ENCODE measurements at places on chromosomes 6 and 20.

DNA sequence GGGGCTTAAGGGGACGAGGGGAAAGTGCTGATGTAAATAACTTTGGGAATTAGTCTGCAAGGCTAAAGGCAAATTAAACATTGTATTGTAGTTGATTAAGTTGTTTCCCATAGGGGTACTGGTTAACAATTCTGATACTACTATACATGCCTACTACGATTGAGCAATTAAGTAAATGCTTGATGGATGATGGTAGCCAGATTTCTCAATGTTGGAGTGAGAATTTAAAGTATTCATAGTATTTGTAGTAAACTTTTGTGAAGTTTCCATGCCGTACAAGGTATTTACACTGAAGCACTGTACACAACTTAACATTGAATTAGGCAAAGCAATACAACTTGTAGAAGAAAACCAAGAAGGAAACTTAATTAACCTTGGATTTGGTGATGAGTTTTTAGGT, 852.3 kb downstream of the QKI start:
- no peak for DNase-seq

GRCh38 chr20:49892817-49893216, 22.5 kb downstream of the SPATA2 start:
- no peak for DNase-seq

DNA sequence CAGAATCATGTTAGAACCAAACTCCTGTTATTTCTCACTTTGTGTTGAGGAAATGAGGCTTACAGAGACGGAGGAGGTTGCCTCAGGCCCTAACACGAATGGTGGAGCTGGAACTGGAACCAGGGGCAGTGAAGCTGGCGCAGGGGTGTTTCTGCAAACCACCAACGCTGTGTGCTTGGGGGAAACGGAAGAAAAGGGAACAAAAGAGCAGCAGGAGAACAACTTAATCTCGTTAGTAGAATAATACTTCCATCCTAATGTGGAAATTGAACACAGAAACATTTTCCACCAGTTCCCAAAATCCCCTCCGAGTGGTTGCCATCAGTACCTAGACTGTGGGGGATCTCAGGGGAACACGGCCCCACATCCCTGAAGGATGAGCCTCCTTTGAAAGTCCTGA, 103.4 kb upstream of the FRMD1 start:
- DNase-seq = no peak

DNA sequence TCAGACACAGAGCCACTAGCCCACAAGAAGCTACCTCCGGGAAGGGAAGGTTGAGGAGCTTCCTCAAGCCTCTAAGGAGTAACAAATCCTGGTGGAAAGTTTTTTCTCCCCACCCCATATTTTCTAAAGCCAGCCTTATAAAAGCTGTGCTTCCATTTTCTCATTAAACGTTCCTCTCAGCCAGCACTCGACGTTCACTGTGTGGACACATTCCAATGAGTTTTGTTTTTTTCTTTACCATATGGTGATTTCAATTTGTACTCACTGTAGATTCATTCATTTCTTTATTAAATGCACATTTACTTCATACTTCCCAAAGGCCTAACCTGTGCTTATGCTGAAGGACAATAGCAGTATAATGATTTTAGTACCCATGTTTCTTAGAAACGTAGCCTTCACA, 194.4 kb upstream of the FLRT3 start:
- DNase-seq = no peak

- no peak for DNase-seq
Observed at GRCh38 chr6:8335896-8336295, 99.4 kb downstream of the SLC35B3 start.

DNA sequence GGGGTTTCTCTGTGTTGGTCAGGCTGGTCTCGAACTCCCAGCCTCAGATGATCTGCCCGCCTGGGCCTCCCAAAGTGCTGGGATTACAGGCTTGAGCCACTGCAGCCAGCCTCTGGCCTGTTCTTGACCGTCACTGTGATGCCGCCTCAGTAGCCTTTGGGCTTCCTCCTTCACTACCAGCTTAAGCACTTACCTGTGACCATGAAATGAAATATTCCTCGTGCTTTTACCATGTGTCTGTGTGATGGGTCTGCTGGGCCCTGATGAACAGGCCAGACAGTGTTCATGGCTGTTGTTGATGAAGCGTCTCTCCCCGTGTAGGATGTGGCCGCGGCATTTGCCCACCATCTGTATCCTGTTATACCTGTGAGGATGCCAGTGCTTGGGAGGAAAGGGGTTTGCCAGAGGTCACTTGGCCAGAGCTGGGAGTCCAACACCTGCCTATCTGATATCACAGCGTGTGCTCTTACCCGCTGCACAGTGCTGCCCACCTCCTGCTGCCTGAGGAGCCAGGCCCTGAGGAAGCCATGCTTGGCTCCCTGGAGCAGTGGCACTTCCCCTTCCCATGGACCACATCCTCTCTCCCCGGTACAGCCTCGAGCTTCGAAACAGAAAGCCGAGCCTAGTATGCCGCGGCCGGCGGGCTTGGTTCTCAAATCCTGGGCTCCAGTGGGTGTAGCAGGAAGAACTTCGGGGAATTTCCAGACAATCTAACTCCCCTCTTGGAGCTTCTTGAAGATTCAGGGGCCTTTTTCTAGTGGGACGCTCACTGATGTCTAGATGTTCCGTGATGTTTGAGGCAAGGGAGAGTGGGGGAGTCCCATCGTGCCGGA, 167.9 kb downstream of the ZDHHC14 start:
- DNase-seq = no peak

DNA sequence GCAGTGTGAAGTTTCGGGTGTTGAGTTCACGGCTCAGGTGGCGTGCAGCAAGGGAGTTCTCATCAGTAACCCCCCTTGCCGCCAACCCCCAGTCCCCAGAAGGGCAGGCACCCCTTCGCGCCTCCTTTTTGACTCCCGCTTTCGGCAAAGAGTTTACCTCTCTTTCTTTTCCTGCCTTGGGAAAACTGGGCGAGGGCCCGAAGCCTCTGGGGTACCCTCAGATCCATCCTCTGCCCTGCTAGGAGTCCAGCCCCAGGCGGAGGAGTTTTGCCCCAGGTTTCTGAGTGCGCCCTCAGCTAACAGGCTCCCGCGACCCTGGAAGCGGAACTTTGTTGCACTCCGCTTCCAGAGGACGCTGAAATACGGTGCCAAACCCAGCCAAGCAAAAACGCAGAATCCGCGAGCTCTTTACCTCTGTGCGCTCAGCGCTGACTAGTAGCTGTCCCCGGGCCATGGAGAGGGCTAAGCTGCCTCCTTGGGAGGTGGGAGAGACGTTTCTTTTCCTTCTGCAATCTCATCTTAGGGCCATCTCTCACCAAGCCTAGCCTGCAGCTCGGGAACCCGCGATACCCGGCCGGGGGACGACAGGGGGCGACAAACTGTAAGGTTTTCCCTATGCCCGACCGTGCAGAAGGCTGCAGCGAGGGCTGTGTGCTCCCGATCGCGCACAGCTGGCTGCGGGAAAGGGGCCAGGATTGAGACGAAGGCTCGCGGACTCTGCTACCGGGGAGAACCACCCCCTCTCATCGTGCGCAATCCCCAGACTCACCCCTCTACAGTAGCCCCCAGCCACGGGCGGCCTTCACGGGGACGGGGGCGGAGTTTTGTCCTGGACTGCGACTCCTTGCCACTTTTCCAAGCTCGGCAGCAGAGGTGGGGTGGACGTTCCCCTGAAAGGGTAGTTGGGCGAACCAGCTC, 2.7 kb upstream of the PAX1 start:
- no peak for DNase-seq

DNA sequence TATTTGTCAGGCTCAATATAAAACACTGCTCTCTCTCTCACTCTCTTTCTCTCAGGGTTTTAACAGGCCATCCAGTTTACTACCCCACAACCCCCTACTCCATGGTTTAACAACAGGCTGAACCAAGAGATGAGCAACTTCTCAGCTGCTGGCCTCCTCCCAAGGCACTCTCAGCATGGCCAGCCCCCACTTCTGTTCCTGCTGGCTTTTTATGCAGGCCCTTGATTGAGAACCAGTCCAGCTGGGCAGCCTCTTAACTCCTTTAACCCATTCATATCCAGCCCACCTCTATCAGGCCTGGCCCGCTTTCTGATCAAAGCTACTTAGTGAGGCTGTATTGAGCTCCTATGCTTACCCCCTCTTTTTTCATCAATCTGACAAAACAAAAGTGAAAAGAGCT, 346.8 kb upstream of the POU3F2 start:
- DNase-seq = no peak

GRCh38 chr6:154164397-154164796, 125.4 kb downstream of the OPRM1 start:
- DNase-seq = no peak

GRCh38 chr6:158869826-158870648, 50.9 kb upstream of the EZR start:
- no peak for DNase-seq

GRCh38 chr6:37619641-37620040, 78.0 kb downstream of the MDGA1 start:
- no peak for DNase-seq

DNA sequence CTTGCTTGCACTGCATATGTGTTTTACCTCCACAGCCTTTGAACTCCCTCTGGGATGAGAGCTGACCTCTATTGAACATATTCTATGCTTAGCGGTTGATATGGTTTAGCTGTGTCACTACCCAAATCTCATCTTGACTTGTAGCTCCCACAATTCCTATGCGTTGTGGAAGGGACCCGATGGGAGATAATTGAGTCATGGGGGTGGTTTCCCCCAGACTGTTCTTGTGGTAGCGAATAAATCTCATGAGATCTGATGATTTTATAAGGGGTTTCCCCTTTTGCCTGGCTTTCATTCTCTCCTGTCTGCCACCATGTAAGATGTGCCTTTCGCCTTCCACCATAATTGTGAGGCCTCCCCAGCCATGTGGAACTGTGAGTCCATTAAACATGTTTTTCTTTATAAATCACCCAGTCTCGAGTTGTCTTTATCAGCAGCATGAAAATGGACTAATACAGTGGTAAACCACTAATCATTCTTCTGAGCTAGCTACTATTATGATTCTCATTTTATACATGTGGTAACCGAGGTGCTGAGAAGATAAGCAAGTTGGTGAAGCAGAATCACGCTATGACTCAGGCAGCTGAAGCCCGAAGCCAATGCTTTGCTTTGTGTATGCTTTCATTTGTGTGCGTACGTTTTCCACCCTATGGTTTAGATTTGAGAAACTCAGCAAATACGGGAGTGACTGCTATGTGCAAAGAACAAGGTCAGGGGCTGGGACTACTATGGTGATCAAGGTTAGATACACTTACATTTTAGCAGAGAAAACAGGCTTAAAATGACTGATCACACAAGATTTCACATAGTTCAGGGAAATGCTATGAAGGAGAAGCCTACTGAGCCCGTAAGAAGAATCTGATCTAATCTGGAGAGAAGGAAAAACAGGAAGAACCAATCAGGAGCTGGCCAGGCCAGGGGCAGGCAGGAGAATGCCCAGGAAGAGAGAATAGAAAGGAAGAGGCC, 363.5 kb downstream of the ESR1 start:
- no peak for DNase-seq

- no peak for DNase-seq
Observed at GRCh38 chr6:41650120-41650519, 11.9 kb downstream of the MDFI start.

- no peak for DNase-seq
Observed at GRCh38 chr20:51396365-51396909, 146.1 kb downstream of the NFATC2 start.

GRCh38 chr6:36386495-36387439, 702 bp downstream of the ETV7 start:
- no peak for DNase-seq

GRCh38 chr6:116827561-116828240, 1.2 kb downstream of the GPRC6A start:
- no peak for DNase-seq

DNA sequence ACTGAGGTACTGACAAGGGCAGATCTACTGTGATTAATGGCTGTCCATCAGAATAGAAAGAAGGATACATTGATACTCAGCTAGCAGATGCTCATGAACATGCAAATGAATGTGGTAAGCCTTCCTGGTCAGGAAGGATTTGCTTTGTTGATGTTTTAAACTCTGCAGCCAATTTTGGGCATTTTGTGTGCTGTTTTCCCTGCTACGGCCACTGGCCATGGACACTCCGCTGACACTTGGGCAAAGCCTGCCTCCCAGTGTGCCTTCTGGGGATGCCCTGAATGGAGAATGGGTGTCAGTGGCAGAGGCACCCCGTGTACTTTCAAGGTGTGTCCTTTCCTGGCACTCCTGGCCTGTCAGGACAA, 113.1 kb downstream of the SOBP start:
- DNase-seq = no peak

GRCh38 chr6:107656401-107656800, 166.5 kb downstream of the SOBP start:
- DNase-seq = no peak

- DNase-seq = no peak
Observed at GRCh38 chr20:59777331-59777725, 156.1 kb downstream of the SYCP2 start.

GRCh38 chr20:9301129-9302090, 213.0 kb upstream of the LAMP5 start:
- DNase-seq = no peak

- DNase-seq = no peak
Observed at GRCh38 chr20:34585019-34585418, 26.5 kb downstream of the MAP1LC3A start.

- no peak for DNase-seq
Observed at GRCh38 chr20:30922129-30922528, 335.3 kb upstream of the DEFB115 start.

DNA sequence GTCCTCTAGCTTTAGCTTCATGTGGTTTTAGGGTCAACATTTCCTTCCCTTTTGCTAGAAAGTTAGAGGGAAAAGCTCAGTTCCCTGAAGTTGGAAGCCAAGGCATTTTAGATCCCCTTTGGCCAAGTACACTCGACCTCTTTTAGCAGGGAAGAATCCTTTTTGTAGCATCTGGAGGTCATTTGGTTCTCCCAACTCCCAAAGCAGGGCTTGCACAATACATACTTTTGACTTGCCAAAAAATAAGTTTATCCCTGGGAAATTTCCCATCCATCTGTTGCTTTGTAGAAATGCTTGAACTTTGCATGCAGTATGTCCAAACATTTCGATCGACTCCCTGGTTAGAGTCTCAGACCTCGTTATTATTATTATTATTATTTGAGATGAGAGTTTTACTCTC, 4.6 kb upstream of the EDEM2 start:
- DNase-seq = no peak

DNA sequence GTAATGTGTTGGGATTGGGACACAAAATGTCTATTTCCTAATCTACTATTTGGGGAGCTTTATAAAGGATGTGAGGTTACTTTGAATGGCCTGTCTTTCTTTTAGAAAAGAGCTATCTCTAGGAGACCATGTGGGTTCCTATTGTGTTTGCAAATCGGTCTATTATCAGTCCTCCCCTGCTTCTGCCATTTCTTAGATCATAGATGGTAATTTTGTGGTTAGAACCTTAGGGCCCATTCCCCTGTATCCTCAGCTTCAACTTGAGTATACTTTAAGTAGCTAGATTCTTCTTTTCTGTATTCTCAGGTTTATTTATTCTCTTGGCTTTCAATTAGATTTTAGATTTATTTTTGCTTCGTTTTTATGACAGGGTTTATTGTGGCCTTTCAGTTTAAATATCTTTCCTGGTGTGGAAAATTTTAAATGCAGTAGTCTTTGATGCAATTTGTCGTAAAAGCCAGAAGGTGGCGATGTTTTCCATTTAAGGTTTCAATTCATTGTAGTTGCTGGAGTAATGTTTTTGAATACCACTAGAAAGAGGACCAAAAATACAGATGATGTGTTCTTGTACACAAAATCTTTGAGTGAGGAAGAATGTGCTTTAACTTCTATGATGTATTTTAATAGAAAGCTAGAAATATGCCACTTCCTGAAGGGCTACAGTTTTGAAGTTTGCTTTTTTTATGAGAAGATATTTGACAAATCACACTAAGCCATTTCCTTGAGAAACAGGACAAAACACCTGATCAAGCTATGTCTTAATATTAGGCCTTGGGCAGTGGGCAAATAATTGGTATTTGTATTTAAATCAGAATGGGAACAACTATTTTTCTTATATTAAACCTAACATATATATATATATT, 20.3 kb downstream of the TBPL1 start:
- no peak for DNase-seq
